ENCODE measurements at places on chromosomes 13 and 19. TPM values are rescaled to one million over a fixed set of nuclear protein-coding genes. Genes with fewer than 3 reads are reported as not detected.

DNA sequence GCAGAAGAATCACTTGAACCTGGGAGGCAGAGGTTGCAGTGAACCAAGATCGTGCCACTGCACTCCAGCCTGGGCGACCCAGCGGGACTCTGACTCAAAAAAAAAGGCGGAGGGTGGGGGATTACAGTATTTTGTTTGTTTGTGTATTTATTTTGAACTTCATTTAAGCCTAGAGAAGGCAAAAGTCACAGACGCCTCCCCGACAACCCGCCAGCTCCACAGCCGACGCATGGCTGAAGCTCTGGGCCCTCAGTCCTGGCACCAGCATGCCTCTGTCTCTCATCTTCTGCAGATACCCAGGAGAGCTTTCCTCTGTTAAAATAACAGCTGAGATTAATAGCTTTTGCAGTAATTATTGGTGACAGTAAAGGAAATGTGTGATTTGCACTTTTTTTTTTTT is 17.2 kb upstream of the PDCD5 start:
- no peak for DNase-seq

GGN gene
- total RNA-seq: 1.2 TPM

GJB2 gene
- 5.1 TPM for total RNA-seq

DNA sequence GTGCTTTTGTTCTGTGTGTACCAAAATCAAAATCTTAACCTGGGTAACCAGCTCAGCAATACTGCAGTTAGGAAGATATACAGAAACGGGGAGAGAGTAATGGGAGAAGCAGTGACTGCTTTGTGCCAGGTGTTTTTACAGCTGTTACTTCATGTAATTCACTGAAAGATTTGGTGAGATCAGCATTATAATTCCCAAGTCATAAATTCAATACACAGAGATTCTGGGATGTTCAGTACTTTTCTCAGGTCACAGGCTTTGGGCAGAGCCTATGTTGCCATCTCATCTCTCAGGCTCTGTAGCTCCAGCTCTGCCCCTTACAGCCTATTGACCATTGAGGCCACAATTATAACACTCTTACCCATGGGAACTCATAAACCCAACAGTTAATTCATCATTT is 138.5 kb downstream of the ZAR1L start:
- DNase-seq: no peak

- DNase-seq: no peak
Measured at GRCh38 chr19:43464134-43464775, 1.2 kb downstream of the LYPD3 start.

- no peak for DNase-seq
Measured at GRCh38 chr13:44523146-44524015, 52.7 kb downstream of the TSC22D1 start.

SLC25A41 gene
- total RNA-seq: not detected

DNA sequence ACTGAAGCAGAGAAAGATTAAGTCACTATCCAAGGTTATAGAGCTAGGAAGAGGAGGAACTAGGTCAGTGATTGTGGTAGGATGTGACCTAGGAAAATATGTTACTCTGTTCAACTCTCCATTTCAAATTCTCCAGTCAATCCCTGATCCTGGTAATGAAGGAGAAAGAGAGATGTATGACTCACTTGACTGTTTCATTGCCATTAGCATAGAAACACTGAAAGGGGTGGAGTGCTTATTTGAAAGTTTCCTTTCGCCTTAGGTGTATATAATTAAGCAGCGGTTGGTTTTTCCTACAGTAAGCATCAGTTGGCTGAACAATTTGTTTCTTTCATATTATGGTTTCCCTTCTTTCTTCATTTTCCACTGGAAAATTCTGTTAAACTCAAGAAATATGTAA is 198.1 kb upstream of the CSNK1A1L start:
- no peak for DNase-seq

DNA sequence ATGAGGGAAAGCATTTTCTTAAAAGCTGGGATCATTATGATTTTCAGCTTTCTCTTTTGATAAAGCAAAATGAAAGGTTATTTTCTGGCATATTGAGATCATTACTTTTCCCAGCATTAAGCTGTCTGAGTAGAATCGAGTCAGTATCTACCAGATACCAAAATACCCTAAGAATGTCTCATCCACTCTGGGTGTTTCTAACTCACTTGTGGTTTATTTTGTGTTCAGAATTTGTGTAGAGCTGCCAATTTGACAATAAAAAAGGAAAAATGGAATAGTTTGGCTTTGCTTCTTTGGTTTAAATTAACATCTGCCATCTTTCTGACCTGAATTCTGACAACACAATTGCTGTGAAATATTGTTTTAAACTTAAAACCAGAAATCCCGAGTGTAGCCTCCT is 438.7 kb upstream of the ARGLU1 start:
- no peak for DNase-seq

SACS gene
- total RNA-seq: 32.4 TPM

DNA sequence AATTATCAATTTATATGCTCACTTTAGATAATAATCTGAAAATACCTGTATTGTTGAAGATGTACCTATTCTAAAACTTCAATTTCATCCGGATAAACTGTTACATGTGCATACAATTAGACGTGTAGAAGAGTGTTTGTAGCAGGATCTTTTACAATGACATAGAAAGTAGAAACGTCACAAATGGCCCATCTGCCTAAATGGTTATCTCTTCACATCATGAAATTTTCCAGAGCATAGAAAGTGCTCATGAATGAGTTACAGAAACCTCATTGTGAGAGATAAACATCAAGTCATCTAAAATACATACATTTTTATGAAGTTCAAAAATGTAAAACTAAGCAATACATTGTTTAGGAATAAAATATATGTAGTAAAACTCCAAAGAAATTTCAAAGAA is 607.4 kb downstream of the GPC6 start:
- DNase-seq: no peak
